ENCODE measurements at places on chromosomes 16 and 17.

- DNase-seq: no peak
These were observed 25.0 kb upstream of the HS3ST3A1 start for GRCh38 chr17:13626703-13627102.

DNA sequence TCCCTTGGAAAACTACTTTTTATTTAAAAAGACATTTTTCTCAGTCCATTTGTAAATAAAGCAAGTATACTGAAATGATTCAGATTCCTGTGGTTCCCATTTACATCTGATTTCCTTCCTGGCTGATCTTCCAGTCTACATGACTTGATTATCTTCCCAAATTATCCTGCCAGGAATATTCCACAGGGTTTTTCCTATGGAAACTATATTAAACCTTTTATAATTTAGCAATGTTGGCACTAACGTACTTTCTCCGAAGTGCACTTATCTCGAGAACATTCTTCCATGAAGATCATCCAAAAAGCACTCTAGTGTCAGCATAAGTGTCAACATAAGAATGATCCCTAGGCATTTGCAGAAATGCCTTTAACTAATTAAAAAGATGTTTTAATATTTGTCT, 347.7 kb upstream of the KIF2B start:
- DNase-seq: no peak

GRCh38 chr17:48554412-48555257, 9.7 kb upstream of the HOXB2 start:
- DNase-seq: no peak

- DNase-seq: no peak
These were observed 28.7 kb upstream of the OR4D1 start for GRCh38 chr17:58119491-58119890.

GRCh38 chr16:17413508-17413907, 57.3 kb downstream of the XYLT1 start:
- DNase-seq: no peak

DNA sequence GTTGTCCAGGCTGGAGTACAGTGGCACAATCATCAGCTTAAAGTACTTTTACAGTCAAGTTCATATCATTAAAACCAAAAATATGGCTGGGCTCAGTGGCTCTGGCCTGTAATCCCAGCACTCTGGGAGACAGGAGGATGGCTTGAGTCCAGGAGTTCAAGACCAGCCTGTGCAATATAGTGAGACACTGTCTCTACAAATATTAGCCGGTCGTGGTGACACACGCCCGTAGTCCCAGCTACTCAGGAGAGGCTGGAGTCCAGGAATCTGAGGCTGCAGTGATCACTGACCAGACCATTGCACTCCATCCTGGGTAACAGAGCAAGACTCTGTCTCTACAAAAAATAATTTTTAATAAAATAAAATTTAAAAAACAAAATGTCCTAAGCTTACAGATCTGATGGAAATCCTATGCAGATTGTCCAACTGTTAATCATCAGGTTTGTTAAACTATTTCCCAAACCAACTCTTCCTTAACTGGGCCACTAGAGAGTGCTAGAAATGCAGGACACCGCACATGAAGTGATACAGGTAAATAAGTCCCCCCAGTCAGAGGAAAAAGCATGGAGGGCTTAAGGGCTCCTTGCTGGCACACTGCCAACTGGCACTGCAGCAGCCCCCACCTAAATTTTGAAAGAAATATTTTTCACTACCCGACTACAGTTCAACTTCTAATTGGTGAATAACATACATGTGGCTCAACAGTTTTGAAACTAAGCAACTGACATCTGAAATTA, 2.8 kb downstream of the USP22 start:
- DNase-seq: no peak

DNA sequence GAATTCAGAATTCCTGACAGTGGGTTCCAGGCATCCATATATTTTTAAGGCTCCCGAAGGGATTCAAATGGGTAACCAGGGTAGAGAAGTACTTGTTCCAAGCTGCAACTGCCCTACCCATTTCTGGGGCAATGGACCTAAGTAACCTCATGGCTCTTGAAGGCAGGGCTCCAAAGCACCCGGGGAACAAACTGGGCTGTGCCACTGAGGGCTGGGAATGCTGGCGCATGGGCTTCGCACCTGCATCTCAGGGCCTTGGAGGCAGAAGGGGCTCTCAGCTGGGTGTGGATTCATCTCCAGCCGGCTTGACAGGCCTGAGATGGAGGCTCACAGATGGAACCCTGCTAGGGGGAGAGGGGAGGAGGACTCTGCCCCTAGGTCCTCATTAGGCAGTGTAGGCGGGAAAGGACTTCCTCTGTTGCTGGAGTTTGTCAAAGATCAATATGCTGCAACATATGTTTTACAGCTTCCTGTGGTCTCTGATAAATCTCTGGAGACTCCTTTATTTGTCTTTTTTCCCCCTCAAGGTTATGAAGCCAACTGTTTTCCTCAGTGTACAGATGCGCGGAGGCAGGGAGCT, 232.3 kb upstream of the NLRP1 start:
- no peak for DNase-seq

DNA sequence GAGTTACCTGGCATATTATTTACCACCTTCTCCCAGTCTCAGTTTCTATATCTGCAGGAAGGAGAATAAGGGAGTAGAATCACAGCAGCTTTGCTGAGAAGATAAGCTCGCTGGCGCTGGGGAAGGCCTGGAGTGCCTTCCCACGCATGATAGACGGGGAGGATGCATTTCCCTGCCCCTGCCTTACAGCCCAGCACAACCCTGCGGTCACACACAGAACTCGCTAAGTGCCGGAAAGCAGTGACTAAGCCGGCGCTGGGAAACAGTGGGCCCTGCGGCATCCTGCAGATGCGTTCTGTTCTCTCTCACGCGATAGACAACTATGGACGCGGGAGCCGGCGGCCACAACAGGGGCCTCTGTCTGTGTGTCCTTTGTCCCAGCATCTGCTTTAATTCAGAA, 4.8 kb downstream of the CA5A start:
- DNase-seq: no peak

- DNase-seq: no peak
These were observed 11.4 kb upstream of the MYH13 start for GRCh38 chr17:10384175-10384574.

DNA sequence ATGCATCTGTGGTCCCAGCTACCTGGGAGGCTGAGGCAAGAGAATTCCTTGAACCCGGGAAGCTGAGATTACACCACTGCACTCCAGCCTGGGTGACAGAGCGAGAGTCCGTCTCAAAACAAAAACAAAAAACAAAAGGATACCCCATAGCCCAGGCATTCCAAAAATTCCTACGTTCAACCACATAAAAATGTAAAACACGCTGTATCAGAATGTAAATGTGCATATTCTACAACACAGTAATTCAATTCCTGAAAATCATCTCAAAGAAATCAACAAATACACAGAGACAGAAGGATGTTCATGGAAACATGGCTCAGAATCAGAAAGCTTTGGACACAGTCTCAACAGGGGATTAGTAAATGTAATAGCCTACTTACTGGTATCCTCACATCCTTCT, 33.0 kb downstream of the COG7 start:
- no peak for DNase-seq

- no peak for DNase-seq
These were observed 125.0 kb downstream of the HS3ST3A1 start for GRCh38 chr17:13476720-13477119.

GRCh38 chr17:57468932-57469775, 212.8 kb downstream of the MSI2 start:
- DNase-seq: no peak

- DNase-seq: no peak
These were observed 157.4 kb downstream of the PRKCA start for GRCh38 chr17:66459811-66460270.

DNA sequence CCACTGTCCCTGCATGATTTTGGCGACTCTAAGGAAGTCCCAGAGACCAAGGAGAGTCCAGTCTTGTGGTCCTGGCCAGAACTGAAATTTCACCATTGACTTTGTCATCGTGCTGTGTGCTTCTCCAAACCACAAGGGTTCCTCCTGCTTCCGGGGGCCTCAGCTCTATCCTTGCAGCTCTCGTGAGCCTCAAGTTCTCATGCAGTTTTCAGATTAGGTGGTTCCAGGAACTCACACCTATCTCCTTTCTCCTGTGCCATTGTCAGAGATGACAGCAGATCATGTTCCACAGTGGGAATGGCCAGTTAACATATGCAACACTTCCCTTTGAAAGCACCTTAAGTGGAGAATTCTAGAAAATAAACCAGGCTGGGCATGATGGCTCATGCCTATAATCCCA, 97.9 kb upstream of the CRHR1 start:
- no peak for DNase-seq

DNA sequence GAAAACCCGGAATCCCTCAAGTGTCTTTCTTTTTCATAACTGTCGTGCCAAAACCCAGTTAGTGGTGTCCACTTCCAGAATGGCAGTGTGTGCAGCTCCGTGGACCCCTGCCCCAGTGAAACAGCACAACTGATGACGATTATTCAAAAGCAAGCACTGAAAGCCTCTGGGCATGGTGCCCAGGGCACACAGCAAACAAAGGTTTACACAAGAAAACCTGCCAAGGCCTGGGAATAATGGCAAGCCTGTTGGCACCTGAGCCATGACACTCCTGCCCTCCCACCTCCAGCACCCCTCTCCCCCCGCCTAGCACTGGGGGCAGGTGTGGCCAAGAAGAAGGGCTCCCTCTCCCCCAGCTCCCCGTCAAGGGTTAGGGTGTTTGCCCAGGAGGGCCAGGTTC, 2.8 kb downstream of the PKMYT1 start:
- no peak for DNase-seq

- DNase-seq: no peak
These were observed 102.0 kb downstream of the GRIN2A start for GRCh38 chr16:10080051-10080772.

DNA sequence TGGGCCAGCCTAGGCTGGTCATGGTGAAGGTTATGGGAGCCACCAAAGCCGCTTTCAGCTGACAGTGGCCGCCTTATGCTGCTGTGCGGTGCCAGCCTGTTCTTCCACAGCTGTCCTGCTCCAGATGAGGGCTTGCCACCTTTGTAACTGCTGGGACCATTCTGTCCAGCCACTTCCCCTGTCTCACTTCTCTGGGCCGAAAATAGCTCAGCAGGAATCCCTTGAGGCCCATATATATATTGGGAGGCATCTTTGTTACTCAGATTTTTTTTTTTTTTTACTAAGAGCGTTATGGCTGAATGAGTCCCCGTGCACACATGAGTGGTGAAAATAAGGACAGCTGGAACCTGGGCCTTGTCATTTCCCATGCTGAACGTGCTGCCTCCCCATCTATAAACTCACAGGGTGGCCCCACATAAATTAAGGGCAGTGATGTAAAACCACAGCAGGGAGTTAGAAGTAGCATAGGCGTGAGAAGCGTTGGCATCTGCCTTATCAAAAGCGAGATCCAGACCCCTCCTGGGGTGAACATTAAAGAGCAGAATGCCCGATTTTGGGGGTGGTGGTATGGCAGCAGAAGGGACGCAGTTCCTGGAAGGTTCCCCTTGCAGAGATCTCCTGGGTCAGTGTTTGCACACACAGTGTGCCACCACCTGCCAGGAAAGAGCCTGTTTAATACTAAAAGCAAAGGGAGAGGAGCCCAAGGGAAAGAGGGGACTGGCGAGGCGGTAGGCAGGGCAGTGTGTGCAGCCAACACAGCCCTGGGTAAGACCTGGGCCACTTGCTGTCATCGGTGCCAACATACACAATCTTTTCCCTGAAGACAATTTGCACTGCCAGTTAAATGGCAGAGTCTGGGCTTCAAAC, 57.8 kb downstream of the USP43 start:
- DNase-seq: no peak

DNA sequence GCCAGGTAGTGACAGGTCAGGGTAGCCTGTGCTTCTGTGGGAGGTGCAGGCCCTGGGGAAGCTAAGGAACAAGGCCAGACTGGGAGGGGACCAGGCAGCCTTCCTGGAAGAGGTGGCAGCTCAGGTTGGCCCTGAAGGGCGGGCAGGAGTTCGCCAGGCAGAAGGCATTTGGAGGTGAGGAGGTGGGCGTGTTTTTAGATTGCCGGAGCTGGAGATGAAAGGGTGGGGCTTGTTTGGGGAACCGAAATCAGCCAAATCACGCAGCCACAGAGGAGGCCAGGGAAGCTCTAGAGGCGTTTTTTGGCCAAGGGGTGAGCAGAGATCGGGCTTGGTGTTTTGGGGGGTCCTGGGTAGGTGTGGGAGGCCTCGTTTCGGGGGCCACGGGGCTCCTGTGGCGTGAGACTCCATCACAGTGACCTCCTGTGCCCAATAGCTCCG, 7.6 kb downstream of the ADCY7 start:
- no peak for DNase-seq

GRCh38 chr17:68255731-68256538, 8.1 kb downstream of the AMZ2 start:
- no peak for DNase-seq

- no peak for DNase-seq
These were observed 72.2 kb downstream of the RMI2 start for GRCh38 chr16:11417487-11417886.

GRCh38 chr17:19317359-19318095, 45.0 kb downstream of the B9D1 start:
- DNase-seq: no peak

DNA sequence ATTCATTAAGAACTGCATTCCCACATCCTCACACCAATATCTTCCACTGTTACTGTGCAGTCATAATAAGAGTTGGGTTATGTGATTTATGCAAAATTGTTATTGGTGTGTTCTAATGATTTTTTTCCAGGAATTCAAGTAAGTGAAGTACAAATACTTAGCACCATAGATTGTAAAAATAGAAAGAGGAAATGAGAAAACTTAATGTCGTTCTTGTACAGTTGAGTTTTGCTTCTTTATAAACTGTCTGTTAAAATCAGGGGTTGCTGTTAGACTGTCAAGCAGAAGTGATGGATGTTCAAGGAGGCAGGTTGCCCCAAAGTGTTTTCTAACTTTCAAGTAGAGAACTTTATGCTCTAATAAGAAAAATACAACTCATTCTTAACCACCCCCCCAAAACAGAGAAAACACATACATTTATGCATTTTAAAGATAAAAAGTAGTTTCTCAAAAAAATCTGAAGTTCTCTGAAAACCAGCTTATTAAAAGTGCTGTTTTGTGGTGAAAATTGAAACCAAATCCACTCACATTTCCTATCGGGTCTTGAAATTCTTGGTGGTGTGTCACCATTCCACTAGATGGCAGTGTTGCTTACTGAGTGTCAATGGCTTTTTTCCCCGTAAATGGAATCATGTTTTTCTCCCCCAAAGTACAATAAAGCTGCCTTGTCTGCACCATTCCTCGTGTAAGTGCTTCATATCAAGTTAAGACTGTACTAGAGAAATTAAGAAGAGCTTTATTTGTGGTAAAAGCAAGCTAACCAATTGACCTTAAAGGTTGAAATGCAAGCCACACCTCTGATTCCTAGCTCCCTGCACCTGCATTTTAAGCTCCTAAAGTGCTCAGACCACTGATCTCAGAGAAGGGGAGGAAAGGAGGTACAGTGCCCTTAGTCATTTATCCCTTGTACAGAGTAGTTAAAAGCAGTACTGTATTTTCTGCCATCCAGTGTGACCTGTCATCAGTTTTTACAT, 4.7 kb upstream of the IGSF6 start:
- no peak for DNase-seq

DNA sequence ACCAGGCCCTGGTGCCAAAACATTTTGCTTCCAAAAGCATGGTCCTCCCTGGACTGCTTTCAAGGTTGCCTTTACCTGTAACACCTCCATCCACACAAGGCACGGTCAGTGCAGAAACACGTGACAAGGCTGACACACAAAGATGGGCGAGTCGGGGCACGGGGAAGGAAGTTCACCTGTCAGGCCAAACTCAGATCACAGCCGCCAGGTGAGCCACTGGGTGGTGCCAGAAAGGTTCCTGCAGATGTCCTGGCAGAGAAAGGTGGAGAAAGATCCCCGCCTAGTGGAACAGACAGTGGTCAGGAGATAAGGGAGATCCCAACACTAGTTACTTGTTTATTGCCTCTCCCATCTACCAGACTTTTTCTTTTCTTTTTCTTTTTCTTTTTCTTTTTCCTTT, 155.3 kb downstream of the AIPL1 start:
- no peak for DNase-seq

GRCh38 chr16:83928341-83929055, 24.5 kb upstream of the OSGIN1 start:
- no peak for DNase-seq

Data from stimulated activated CD4-positive, alpha-beta T cell treated with anti-CD3 and anti-CD28 coated beads, TNF-alpha, amount 100 ng/mL, for 48 hours (primary cell).